Astrocyte of the spinal cord (primary cell): ENCODE measurements at places on chromosomes 7 and 10.

- DNase-seq: peak; percentile 17
Observed at GRCh38 chr7:82527851-82528250, 84.3 kb upstream of the CACNA2D1 start.

DNA sequence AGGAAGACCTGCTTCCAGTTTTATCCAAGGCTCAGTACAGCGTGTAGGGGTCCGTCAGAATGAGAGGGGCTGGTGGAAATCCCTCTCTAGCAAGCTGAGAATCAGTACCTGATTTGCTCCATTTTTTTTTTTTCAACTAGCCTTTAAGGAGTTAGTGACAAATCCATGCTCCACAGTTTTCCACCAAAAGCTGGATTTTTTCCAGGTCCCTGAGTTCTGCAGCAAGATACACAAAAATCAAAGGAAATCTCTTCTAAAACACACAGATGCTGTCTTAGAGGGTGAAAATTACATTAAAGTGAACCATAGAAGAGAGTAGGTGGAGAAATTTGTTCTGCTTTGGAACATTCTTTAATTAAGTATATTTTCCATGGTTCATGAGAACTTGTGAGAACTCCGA lies 30.4 kb downstream of the MDFIC start:
- no peak for DNase-seq

DNA sequence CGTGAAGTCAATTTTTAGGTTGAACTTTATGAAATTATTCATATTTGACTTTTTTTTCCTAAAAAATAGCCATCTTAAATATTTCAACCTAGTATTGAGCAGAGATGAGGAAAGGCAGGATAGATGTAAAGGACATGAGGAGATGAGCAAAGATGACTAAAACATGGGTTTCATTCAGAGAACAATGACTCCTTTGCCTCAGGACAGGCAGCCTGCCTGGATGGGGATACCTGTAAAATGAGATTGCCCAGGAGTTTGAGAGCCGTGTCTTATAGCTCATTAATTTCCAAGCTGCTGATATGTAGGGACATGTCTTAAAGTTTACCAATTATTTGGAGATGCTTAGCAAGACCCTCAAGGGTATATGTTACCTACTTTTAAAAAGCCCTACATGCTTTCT lies 243.8 kb upstream of the MDFIC start:
- DNase-seq: no peak

- DNase-seq: no peak
Observed at GRCh38 chr7:127918130-127918529, 113.1 kb downstream of the LRRC4 start.

DNA sequence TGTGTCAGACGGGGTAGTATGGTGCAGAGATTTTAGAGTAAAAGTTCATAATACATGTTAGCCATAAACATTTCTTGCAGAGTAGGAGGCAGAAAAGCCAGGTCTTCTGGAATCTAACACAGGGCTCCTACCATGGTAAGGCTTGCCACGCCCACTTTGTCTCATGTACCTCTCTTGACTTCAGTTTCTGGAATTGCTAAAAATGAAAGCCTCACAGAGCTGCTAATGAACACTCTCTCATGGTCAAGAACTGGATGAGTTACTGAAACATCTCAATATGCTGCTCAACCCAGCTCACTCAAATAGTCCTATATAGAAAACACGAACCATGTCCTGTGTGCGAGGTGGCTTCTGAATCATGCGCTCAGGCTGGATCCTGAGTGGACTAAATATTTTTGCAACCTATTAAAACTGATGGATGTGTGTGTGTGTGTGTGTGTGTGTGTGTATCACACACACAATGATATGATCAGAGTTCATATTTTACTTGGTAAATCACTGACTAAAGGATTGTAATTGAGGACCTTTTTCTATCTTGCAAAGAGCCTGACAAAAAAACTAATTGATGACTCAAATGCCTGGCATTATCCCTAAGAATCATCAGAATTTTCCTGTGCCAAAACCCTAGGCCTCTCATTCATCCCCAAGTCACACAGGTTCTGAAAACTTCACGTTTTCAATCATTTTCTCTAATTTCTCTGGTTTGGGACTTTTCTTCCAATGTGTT lies 1306.6 kb downstream of the XPNPEP1 start:
- no peak for DNase-seq

DNA sequence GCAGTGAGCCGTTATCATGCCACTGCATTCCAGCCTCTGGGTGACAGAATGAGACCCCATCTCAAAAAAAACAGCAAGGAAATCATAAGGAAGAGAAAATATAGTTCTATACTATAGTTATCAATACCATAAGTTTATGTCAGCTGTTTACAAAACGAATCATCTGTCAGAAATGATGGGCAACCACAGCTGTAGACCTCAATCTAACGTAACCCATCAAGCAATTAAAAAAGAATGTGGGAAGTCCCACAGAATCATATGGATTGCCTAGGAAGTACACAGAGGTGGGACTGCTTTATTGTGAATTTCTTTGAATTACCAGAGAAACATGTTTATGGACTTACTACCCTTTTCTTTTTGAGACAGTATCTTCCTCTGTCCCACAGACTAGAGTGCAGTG lies 6.9 kb downstream of the NRBF2 start:
- DNase-seq: no peak

GRCh38 chr7:71220210-71220695 lies 88.3 kb downstream of the GALNT17 start:
- no peak for DNase-seq

GRCh38 chr7:75650681-75651080 lies 88.1 kb downstream of the HIP1 start:
- no peak for DNase-seq

DNA sequence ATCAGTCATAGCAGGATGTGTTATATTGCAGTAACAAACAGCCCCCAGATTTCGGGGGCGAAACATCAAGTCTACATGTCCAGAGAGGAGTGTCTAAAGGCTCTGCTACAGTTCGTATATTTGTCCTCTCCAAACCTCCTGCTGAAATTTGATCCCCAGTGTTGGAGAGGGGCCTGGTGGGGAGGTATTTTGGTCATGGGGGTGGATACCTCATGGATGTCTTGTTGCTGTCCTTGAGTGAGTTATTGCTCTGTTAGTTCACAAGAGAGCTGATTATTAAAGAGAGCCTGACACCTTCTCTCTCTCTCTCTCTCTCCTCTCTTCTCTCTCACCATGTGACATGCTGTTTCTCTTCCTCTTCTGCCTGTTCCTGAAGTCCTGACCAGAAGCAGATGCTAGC lies 343.7 kb downstream of the TCERG1L start:
- DNase-seq: no peak

DNA sequence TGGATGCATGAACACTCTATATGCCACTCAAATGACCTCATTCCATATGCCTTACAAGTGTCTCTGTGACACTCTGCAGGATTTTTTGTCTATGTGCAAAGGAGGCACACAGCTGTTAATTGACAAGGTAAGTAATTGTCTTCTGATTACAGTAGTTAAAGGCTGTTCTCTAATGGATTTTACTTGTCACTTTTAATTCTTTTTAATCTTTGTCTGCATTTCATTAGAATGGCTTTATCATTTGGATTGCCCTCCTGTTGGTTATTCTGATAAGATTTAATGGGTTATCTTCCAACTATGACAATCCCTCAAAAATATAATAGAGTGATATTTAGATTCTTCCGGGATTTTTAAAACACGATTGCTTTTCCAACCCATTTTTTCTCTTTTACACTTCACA lies 290.0 kb upstream of the TEX47 start:
- DNase-seq: no peak

- no peak for DNase-seq
Observed at GRCh38 chr7:90210981-90211380, 559 bp upstream of the STEAP2 start.

GRCh38 chr7:34991938-34992840 lies 45.1 kb downstream of the DPY19L1 start:
- DNase-seq: peak; percentile 60

DNA sequence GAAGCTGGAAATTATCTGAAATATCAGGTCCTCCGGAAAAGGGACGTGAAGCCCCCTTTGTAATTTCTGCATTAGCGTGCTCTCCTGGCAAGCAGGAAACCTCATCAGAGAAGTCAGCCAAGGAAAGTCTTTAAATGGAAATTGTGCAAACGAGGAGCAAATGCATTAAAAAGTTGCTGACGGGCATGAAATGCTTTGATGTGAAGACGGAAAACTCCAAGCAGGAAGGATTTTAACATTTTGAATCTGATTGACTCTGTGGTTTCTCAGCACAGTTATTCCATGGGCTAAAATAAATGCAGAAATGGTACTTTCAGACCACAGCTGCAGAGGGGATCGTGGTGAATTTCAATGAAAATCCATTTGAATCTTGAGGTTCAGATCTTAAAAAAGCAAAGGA lies 167.8 kb downstream of the AHR start:
- no peak for DNase-seq

- DNase-seq: no peak
Observed at GRCh38 chr10:3471927-3472286, 299.3 kb upstream of the PITRM1 start.

GRCh38 chr10:104317726-104318299 lies 20.5 kb downstream of the ITPRIP start:
- DNase-seq: no peak

GRCh38 chr10:77949167-77949566 lies 22.6 kb upstream of the DLG5 start:
- peak; percentile 55 for DNase-seq

DNA sequence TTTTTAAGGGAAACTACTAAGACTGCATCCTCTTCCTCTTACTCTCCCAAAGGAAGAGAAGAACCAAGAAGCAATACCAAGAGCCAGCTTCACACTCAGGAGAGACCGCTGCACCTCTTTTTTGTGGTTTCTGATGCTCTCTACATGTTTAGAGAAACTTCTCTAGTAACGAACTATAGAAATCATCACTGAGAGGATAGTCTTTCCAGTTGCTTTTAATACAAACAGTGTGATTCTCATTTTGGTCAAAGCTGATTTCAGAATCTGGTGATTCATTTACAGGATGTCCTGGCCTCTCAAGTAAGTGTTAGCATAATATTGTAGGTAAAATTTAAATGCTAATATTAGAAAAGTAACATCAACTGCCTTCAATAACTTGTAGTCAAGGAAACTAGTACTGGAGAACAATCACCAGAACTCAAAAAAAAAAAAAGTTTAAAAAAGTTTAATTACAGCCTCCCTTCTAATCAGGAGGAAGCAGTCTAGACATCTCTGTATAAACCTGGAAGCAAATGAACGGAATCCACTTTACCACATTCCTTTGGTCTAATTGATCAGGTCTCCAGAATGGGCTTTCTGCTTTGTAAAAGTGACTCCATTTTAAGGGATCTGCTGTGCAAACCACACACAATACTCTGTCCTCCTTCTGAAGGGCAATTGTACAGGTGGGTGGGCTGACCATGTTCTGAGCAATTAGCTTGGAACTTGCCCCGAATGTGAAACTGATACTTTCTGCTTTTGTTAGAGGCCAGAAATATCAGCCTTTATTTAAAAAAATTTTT lies 3.0 kb downstream of the LAMB1 start:
- DNase-seq: peak; percentile 62

DNA sequence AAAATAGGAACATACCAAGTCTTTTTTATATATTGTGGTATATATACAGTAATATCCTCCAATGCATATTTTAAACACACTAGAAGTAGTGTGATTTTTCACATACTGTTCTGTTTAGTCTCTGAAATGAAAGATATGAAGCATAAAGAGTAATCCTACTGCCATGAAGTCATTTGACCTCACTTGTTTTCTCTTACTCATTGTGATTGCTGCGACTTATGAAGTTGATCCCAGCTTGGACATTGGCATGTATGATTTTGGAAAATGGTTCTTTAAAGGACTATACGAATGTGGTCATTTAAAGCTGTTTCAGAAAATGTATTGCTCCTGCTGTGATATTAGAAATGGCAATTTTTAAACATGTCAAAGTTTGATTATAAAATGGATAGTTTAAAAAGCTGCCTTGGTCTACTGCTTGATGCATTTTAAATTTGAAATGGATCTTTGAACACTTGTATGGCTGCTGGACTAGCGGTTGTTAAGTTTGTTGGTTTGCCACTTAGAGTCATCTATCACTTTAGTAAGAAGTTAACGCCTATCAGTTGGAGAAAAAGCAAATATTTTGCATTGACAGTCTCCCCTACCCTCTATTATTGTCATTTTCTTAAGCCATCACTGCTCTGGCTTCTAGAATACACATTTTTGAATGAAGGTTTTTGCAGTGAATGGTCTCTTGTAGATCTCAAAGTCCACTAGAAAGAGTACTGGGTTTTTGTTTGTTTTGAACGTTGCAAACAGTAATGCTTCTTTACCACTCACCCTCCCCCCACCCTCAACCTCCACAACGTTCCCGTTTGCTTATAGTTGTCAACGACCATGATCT lies 881 bp upstream of the PCGF5 start:
- DNase-seq: no peak

- DNase-seq: no peak
Observed at GRCh38 chr10:118901380-118901779, 128.1 kb upstream of the NANOS1 start.

- no peak for DNase-seq
Observed at GRCh38 chr7:151616443-151617213, 96.9 kb upstream of the RHEB start.

GRCh38 chr7:146539836-146540235 lies 423.2 kb downstream of the CNTNAP2 start:
- no peak for DNase-seq

DNA sequence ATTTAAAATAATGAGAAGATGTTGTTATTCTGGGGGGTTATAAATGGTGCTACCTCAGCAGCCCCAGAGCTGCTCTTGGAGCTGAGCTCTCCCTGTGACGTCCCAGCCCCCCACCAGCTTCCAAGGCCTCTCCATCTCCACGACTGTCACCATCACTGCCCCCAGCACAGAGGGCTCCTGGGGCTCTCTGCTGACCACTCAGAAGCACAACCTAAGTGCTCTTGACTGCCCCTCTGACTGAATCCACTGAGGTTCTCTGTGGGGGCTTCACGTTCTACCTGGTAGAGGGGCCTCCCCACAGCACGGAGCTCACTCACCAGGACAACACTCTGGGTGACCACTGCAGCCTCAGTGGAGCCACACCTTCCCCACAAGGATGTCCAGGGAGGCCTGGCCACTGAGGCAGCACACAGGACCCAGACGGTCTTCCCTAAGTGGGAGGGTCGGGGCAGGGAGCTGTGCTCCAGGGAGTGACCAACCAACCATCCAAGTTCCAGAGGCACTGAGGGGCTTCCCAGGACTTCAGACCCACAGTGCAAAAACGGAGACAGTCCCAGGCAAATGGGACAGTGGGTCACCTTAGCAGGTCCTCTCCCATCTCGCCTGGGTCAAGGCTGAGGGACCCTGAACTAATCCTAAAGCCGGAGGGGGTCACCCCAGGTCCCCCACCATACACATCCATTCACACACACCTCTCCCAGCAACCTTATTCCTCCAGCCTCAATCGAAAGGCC lies 121.0 kb upstream of the PPP2R2D start:
- no peak for DNase-seq

DNA sequence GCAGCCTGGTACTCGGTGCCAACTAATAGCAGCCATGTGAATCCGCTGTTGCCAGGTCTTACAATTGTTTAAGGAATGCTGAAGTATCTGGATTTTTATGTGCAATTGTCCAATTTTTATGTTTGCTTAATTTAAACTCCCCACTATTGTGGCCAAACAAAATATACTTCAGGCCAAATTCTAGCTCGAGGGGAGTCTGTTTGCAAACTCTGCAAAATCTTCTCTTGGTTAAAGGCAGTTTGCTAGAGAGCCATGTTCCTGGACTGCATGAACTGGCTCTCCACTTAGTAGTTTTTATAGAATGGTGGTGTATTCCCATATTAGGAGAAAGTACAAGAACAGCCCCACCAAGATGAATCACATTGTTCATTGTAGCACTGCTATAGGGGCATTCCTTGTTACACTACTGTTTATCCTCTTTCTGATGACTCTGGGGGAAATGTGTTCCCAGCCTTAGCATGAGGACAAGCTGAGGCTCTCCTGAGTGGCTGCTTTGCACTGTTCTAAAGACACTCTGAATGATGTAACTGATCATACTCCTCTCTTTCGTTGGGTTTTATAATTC lies 178.0 kb upstream of the GLI3 start:
- DNase-seq: peak; percentile 32
